Breast epithelium (tissue), 4 donors: ENCODE measurements at places on chromosomes 4 and X.

DNA sequence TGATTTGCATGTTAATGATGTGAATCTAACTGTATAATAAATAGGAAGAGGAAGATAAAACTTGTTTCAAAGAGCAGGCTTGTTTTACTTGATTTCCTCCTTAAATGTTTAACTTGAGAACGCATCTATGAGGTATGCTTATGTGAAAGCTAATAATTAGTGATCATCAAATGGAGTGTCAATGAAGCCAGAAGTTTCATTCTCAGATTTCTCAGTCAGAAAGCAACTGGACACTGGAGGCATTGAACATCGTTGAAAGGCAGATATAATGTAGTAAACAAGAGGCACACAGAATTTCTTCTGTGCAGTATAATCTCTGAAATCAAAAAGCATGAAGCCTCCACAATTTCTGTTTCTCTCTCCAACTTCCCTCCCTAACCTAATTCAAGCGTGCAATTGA, 672.9 kb downstream of the ADGRL3 start:
- DNase-seq = no peak

DNA sequence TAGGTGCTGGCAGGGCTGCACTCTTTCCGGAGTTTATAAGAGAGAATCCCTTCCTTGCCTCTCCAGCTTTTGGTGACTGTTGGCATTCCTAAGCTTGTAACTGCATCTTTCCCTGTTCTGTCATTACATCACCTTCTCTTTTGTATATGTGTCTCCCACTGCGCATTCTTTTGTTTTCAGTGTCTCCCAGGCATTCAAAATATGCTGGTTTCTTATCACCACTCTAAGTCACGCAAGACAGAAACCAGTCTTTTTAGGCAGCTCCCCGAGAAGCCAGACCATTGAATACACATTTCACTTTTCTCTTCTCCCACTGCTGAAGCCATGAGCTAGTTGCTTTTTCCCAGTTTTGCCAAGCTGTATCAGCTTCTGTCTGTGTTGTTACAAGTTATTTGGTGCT, 71.0 kb downstream of the LAS1L start:
- no peak for DNase-seq

DNA sequence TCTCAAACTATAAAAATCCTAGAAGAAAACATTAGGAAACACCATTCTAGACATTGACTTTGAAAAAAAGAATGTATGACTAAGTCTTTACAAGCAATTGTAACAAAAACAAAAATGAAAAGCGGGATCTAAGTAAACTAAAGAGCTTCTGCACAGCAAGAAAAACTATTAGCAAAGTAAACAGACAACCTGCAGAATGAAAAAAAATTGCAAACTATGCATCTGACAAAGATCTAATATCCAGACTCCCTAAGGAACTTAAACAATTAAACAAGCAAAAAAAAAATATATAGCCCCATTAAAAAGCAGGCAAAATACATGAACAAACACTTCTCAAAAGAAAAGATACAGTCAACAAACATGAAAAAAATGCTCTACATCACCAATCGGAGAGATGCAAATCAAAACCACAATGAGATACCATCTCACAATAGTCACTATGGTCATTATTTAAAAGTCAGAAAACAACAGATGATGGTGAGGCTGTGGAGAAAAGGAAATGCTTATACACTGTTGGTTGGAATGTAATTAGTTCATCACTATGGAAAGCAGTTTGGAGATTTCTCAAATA, 168.1 kb downstream of the EPHA5 start:
- no peak for DNase-seq

DNA sequence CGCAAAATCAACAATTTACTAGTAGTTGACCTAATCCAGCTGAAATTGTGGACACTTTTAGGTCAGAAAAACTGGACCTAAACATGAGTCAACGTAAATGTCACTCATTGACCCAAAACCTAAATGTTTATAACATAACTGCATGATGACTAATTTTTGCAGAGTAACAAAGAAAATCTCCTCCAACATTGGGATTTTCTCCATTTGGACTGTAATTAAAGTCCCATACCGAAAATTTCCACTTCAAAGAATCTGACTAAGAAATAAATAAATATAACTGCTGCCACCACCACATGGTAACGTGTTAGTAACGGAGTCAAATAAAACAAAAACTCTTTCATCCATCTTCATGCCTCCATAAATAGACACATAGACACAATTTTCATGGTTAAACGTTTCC, 1.9 kb downstream of the ADGRA3 start:
- no peak for DNase-seq

DNA sequence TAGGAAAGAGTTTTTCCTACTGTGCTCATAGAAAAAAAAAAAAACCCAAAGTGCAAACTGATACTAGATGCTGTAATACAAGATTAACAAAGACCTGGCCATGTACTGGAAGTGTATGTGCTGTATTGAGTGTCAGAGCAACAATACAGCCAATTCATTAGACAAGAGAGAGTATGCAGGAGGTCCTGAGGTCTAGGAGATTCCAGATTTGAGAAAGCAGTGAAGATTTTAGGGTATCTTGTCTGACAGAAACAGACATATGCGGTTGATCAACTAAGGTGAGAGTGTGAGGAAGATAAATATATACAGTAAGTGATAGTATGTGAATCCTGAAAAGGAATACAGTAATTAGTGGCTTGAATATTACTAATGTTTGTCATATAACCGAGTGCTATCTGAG, 3.0 kb downstream of the GPR174 start:
- no peak for DNase-seq

GRCh38 chrX:41302370-41302769, 31.6 kb upstream of the DDX3X start:
- DNase-seq = no peak

DNA sequence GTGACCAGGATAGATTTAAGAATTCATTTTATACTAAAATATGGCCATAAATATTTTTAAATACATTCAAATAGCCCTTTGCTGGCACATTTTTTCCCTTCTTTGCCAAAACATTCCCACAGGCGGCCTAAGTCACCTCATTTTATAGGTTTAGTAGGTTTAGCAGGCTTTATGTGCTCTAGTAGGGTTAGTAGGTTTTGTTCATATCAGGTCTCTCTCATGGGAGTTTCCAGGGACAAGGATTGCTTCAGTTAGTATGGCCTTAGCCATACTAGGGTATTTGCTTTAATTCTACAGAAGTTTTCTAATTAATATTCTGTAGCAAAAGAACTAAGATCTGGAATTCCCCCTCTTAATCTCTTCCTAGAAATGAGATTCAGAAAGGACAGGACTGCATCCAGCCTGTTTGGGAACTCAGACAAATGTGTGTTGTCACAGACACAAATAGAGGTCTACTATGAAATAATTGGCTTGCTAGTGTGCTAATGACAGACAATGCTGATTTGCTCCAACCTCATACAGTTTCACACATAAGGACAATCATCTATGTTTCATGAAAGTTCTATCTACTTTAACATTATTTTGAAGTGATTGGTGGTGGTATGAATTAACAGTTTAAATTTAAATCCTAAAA, 772 bp upstream of the MTTP start:
- DNase-seq = no peak

GRCh38 chr4:153140294-153140693, 63.9 kb upstream of the TRIM2 start:
- DNase-seq = no peak

DNA sequence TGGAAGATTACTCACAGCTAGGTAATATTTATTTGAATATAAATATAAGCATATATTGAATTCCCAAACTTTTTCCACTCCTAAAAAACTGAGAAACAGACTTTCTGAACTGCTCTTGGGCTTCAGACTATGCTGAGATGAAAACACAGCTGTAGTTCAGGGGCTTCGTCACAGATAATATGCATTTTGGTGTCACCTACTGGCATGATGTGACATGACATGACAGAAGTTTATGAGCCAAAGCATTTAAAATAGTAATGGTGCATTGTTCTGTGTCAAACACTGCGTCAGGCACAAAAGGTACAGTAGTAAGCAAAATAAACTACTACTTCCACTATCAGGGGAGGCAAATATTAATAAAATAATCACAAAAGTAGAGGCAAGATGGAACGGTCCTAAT, 171.3 kb downstream of the BTC start:
- no peak for DNase-seq

DNA sequence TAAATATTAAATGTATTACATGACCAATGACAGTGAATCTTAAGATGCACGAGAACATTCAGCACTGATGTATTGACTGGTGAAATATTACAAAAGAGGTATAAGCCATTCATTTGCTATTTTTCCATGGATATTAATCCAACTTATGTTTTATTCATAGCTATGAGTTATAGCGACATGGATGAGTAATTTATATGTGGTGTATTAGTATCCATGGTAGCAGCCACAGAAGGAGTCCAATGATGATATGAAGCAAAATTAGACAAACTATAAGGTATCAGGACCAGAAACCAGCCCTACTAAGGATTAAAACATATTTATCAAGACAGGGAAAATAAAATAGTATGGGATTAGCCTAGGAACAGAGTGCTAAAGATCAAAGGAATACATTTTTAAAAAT, 50.7 kb downstream of the THAP9 start:
- no peak for DNase-seq

- no peak for DNase-seq
Measured at GRCh38 chr4:77927991-77928925, 65.6 kb downstream of the MRPL1 start.
